ENCODE measurements at places on chromosomes 1 and 21.

GRCh38 chr1:47782414-47783166 lies 214.6 kb downstream of the TRABD2B start:
- DNase-seq: no peak

DNA sequence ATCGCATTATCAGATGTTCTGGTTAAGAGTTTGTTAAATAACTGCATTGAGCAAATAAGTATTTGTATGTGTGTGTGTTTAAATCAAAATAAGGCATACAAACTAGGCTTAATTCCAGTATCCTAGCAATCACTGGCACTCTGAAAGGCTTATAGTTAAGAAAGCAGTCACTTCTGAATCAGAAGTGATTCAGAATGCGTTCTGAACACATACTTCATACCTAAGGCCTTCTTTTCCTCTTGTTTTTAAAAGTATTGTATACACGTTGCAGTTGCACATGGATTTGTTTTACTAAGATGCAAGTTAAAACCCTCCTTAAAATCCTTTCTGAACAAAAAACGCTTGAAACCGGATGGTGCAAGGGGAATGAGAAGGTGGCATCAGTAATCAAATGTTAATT lies 238.4 kb upstream of the DMRTA2 start:
- DNase-seq: no peak

GRCh38 chr1:220741349-220741748 lies 6.8 kb upstream of the MTARC2 start:
- no peak for DNase-seq

DNA sequence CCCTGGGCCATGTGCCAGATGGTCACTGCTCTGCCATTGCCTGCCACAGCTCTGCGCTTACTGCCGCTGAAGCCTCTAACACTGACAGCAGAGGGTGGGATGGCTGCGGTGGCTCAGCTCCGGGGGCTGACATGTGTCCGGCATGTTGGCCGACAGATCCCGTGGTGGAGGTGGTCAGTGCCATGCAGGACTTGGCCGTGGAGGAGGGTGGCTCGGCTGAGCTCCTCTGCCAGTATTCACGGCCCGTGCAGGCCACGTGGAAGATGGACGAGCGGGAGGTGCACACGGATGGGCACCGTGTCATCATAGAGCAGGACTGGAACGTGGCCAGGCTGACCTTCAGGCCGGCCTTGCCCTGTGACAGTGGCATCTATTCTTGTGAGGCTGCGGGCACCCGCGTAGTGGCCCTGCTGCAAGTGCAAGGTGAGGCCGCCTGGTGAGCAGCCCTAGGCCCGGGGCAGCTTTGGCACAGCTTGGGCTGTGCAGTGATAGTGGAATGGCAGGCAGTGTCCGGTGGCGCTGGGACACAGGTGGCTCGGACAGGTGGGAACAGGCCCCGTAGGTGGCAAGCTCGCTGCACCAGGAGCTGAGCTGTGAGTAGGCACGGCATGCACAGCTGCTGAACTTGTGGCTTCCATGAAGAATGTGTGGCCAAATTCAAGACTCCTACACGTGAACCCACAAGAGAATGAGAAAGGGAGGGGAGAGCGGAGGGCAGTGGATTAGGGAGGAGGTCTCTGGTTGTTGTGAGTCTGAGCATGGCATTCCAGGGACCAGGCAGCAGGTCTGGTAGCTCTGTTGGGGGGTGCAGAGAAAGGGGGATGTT lies 91.8 kb downstream of the TRIM11 start:
- DNase-seq: no peak

GRCh38 chr1:9069326-9070100 lies at the start of gene SLC2A5:
Gene SLC2A5 (minus strand): TSS chr1:9069635. CDS start chr1:9069536, 99 bp downstream.
- DNase-seq: no peak

DNA sequence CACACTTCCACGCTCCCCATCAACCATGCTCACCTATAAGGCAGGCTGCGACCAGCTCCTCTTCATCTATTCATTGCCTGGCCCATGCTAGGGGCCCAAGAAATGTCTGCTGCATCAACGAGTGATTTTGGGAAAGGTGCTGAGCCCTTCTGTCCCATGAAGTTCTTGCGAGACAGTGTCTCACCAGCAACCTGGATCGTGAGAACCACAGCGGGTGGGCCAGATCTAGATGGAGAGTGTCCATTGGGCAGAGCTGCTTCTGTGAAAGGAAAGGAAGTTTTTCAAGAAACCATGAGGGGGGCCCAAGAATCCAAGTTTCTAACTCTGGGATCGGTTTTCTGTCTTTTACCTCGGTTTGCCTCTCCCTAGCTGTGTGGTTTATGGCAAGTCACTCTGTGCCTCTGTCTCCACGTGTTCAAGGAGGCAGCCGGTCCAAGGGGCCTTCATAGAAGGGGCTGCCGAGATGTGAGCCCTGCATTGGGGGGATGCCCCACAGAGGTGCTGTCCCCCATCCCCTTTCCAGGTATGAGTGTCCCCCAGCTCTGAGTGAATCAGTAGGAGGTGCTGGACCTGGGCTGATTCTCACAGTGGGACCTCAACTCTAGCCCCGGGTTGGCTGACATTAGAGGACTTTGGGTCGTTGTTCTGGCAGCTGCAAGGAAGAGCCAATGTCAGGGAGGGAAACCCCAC lies 8.3 kb upstream of the PADI1 start:
- no peak for DNase-seq

DNA sequence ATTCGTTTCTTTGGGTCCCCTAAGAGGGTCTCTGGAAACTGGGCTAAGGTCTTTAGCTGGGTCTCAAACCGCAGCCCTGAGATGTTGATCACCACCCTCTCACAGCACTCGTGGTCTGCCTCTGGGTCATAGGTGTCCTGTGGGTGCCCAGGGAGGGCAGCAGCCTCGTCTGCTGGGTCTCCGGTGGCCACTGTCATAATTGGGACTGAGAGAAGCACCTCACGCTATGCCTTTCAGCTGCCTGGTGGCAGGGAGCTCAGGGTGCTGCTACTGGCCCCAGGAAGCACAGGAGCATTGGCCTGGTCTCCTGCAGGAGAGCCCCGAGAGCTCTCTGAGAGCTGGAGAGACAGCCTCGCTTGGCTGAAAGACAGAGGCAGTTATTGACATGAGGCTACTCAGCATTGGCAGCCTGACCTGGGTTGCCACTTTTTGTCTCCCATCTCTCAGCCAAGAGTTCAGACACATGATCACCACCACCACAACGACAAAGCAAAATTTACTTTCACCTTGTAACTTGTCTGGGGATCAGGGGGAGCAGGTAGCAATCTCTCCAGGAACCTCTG lies 1.5 kb downstream of the KCNA2 start:
- DNase-seq: no peak

- DNase-seq: peak; percentile 71
These were observed 131.6 kb downstream of the LHX8 start for GRCh38 chr1:75265792-75266191.

- no peak for DNase-seq
These were observed 148.7 kb downstream of the HHAT start for GRCh38 chr1:210477328-210477924.

- no peak for DNase-seq
These were observed 4.8 kb upstream of the TFF3 start for GRCh38 chr21:42319851-42320572.

DNA sequence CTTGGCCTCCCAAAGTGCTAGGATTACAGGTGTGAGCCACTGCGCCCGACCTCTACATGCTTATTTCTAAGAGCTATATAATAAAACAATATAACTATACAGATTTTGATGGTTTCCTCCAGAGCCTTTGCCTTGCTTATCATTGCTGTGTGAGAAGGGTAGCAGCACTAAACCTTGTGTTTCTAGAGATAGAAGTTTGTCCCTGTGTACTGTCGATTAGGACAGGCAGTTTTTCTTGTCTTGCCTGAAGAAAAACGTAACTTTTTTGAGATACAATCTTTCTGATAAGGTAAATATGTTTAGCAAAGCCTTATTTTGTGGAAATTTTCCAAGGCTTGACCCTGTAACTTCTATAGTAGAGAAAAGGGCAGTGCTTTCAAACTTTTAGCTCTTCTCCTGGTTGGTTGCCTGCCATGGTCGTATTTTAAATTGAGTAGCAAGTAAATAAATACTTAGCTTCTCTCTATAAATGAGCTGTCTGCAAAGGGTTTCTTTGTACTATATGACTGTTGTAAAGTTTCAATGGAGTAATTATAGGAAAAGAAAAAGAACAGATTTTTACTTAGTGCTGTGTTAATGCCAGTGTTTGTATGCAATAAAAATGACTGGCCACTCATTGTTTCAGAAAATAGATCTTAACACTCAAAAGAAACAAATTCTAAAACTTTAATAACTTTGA lies 86.4 kb upstream of the CACYBP start:
- no peak for DNase-seq

- no peak for DNase-seq
These were observed 26.0 kb upstream of the KCNK2 start for GRCh38 chr1:215056584-215056983.

- DNase-seq: peak; percentile 45
These were observed 1.1 kb downstream of the S100A11 start for GRCh38 chr1:152035539-152036266.

- DNase-seq: no peak
These were observed 10.6 kb downstream of the SASS6 start for GRCh38 chr1:100122177-100122576.

- DNase-seq: peak; percentile 32
These were observed 499.6 kb upstream of the C1orf87 start for GRCh38 chr1:60573121-60573520.

GRCh38 chr1:58468612-58469011 lies 77.9 kb downstream of the OMA1 start:
- no peak for DNase-seq

DNA sequence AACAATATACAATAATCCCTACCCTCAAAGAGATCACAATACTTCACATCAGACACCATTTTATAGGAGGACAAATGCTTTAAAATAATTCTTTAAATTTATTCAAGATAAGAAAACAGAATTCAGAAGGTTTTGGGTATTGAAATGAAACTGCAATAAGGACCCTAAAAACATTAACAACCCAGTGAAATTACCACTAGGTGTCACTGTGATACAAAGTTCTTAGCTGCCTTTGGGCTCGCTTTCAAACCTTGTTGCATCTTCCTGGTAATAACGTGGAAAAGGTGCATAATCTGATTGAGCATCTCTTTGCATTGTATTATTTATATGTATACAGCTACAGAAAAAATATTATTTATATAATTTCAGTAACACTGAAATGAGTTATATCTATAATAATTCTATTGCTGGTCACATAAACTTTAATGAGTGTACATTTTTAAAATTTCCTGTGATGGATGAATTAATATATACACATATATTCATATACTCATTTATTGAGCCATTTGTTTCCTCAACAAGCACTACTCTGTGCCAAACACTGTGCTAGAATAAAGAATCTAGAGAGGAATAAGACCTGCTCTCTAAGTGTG lies 185.2 kb downstream of the FAF1 start:
- DNase-seq: peak; percentile 85

DNA sequence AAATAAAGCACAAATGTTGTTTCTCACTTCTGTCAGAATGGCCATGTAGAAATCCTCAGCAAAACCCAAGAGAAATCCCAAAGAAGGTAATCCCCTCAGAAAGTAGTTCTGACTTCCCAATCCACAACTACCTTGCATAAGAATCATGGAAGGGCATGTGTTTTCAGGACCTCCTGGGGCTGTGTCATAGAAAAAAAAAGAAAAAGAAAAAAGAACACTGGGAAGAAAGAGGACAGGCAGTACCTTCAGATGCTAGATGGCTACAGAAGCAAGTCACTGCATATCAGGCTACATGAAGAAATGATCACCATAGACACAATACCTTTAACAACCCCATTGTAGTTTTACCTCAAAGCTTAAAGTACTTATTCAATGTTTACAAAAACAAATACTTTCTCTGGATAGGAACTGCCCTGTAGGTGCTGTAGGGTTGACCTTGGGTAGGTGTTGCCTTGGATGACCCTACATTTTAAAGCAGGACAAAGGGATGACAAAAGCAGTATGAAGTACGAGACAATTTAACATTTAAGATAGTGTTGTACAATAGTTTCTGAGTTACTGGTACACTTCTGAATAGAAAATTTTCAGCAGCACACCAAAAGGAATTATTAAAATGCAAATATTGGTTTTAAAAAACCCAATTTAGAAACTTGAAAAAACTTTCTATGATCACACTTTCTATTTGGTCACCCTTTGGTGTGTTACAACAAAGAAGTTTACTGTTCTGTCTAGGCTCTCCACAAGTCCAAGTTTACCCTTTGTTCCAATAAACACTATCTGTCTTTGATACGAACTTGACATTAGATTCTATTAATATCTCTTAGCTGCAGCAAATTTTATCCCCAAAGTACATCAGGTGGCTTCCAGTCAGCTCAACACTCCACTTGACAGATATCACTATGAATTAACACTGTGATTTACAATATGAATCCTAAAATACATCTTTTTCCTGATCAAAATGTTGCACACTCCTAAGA lies 5.0 kb downstream of the TRIT1 start:
- no peak for DNase-seq

- DNase-seq: no peak
These were observed 12.2 kb downstream of the VASH2 start for GRCh38 chr1:212962509-212962908.

DNA sequence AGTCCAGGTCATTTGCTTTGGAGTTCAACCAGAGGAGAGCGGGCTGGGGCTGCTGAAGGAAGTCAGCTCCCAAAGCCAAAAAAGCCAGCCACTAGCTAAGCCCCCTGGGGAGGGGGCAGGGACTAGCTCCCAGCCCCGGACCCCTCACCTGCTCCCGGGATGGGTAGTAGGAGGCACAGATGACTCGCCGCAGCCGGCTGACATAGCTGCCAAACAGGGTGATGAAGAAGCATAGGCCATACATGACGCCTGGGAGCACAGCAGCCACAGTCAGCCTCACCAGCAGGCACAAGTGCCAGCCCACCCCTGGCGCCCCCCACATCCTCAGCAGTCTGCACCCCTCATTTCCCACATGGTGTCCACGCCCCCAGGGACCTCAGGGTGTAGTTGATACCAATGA lies 7.4 kb downstream of the DCST2 start:
- DNase-seq: no peak

DNA sequence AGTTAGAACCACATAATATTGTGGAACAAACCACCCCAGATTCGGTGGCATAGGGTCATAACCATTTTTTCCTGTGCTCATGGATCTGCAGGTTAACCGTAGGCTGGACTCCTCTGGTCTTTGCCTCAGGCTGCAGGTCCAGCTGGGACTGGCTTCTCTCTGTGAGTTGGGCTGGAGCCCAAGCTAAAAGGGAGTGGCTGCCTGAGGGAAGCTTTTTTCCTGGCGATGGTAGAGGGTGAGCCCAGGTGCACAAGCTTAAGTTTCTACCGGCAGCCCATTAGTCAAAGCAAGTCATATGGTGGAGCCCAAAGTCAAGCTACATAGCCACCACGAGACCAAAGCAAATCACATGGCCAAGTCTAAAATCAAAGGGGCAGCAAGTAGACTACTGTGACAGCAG lies 13.8 kb downstream of the EPHX4 start:
- DNase-seq: no peak

DNA sequence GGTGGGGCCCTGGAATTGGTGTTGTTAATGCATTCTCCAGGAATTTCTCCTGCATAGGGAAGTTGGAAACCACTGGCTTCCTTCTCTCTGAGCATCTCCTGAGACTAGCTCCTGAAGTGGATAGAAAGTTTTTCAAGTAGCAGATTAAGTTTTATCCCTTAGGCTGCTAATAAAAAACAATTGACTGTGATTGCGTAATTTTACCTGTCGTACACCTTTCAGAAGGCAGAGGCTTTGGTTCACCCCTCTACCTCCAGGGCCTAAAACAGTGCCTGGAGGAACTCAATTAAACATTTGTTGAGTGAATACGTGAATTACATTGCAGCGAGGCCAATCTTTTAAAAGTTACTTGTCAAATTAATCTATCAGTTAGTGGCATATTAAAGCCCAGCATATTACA lies 3.4 kb downstream of the ITSN1 start:
- no peak for DNase-seq

GRCh38 chr1:223500560-223501425 lies 107.6 kb downstream of the CCDC185 start:
- DNase-seq: peak; percentile 93

GRCh38 chr1:101875891-101876290 lies 120.8 kb downstream of the OLFM3 start:
- DNase-seq: no peak
